ENCODE measurements at places on chromosomes 5 and 9.

DNA sequence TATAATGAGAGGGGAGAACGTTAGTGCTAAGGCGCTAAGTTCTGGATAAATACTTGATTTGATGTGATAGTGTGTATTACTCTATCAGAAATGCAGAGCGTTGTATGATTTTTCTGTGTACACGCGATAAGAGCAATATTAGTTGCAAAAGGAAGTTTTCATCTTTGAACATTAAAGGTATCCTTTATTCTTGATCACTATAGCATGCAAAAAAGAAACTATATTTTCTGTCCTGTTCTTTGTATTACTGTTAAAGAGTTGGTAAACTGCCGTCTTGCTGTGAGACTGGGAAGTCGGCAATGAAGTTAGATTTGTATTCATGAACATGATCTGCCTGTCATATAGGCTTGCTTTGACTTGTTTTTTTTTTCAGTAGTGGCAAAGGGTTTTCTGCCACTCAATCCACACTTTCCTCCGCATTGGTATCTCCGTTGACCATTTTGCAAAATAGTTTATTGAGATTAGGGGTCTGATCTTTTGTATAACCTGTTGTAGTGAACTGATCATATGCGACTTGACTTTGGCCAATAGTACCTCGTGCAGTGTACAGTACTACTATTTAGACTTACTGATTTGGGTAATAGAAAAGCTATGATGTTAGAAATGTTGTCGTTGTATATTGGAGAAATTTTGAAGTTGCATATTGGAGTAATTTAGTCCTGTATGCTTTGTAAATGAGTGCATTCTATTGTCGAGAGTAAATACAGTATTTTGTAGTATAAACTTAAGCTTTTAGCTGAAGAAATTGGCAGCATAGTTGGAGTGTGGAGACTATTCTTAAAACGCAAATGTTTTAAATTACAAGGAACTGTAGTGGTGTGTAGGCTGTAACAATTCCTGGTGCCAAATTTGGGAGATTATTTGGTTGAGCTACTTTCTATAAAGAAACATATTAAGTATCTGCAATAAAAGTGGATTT is 1.7 kb downstream of the DENND4C start:
- no peak for DNase-seq

DNA sequence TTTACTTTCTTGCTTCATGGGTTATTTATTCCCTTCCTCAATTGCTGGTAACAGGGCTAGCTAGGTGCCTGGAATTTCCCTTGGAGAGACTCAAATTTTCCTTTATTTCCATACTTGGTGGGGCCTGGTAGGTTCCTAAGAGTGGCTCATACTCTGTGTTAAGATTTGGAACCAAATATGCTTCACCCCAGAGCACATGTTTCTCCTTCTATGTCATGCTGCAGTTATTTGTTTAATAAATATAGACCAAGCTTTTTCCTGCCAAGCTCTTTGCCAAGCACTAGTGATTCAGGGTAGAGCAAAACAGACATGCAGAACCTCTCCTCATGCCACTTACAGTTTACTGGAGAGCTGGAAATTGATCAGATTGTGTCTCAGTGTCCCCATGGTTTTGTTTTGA is 290.3 kb upstream of the SGCD start:
- no peak for DNase-seq

- no peak for DNase-seq
Measured at GRCh38 chr5:35246411-35246810, 16.1 kb upstream of the PRLR start.

DNA sequence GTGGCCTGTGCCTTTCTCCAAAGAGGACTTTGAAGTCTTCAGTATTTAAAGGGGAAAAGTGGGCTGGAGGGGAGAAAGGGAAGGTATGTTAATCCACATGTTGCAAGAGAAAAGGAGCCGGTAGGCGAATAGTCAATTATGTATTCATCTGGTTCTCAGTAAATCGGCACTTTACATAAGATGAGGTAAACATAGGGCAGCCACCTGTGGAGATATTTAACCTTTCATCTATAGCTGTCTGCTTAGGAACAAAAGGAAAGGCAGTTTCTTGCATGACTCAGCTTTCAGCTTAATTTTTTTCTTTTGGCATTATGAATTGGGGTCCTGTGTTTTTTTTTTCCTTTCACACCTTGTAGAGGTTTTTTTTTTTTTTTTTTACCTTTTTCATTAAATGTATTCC is 42.2 kb downstream of the FGD3 start:
- DNase-seq, result no peak

- no peak for DNase-seq
Measured at GRCh38 chr9:113205432-113205831, 15.6 kb downstream of the FKBP15 start.

GRCh38 chr5:81768935-81769452 is 18.1 kb upstream of the SSBP2 start:
- no peak for DNase-seq

GRCh38 chr5:9431496-9432258 is 114.2 kb downstream of the SEMA5A start:
- no peak for DNase-seq

- DNase-seq, result no peak
Measured at GRCh38 chr5:38557308-38557710, 863 bp upstream of the LIFR start.

GRCh38 chr9:86126998-86127972 is 27.9 kb upstream of the GOLM1 start:
- peak; percentile 83 for DNase-seq

GRCh38 chr9:4530375-4530774 is 40.1 kb downstream of the SLC1A1 start:
- no peak for DNase-seq

- DNase-seq, result no peak
Measured at GRCh38 chr9:114722081-114722621, 40.2 kb upstream of the TEX48 start.

DNA sequence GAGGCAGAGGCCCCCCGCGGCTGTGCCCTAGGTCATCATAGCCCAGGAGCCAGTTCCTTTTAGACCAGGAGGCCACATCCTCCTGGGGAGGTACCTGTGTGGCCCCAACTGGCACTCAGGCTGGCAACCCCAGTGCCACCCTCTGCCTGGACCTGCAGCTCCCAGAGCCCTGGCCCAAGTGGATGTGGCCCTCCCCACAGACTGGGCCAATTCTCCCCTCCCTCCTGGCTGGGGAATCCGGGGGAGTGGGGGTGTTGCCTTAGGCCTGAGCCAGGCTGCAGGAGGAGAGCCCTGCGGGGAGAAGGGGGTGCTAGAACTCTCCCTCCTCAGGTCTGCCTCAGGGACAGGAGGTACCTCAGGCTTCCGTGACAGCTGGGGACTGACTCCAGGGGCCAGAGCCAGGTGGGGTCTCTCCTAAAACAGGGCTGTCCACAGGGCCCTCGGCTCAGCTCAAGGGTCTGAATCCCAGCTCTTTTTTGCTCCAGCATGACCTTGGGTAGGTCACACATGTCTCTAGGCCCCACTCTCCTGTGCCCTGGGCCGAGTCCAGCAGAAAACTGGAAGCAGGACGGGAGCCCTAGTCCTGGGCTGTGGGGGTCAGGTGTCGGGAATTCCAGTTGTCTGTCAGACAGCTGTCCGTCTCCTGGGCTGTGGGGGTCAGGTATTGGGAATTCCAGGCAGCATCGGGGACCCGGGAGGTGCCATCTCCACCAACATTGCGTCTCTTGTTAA is 9.6 kb downstream of the DNLZ start:
- no peak for DNase-seq

GRCh38 chr5:136020383-136021015 is 8.3 kb upstream of the TGFBI start:
- DNase-seq, result no peak

GRCh38 chr5:41157272-41157894 is 55.9 kb downstream of the C6 start:
- no peak for DNase-seq

DNA sequence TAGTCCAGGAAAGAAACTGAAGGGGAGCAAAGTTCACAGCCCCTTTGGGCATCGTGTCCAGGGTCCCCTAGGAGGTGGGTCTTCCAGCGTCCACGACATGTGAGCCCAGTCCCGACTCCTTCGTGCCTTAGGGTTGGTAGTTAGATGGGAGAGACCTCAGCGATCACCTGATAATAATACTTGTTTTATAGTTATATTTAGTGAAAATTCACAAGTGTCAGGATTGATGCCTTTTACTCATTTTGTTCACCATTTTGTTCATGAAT is 20.1 kb downstream of the SPAAR start:
- DNase-seq, result no peak

- peak; percentile 8 for DNase-seq
Measured at GRCh38 chr5:96584712-96585111, 77.5 kb upstream of the CAST start.

GRCh38 chr5:374631-375335 is 53.3 kb downstream of the AHRR start:
- DNase-seq, result no peak

DNA sequence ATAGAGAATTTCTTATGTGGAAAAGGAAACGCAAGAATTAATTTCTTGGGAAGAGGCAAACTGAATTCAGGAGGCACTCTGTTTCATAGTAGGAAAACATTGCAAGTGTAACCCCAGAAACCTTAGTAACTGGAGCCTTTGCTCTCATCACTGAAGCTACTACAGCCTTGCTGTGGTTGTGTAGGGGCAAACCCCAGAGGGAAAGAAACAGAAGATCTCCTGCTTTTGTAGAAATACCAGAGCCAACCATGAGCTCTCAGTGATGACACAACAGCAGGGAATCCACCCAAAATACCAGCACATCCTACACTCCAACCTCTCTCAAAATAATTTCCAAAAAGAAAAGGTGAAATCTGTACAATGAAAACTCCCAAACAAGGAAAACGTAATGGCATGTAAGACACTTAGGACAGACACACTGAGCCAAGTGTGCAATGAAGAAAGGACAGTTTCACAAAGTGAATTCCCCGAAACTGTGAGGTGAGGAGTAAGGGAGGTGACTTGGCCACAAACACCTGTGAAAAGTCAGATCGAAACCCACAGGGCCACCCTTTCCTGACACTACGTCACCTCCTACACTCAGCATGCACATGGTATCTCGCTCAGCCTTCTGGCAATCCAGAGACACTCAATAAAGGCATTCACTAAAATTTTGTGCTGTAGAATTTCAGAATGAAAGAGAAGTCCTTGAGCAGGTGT is 8.5 kb upstream of the ACSL6 start:
- DNase-seq, result no peak

DNA sequence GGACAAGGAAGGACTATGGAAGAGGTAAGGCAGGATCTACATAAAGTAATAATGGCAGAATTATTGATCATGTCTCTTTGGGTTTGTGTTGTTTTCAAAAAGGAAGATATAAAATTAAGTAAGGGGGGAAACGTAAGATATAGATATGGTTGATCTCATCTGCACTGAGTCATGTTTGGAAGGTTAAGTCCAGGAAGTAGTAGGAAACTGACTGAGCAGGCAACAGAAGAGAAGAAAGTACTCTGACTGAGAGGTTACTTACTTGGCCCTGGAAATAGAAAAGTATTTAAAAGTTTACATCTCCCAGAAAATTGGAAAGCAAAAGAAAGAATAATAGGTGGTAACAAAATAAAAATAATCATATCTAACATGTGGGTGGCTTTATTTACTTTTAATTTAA is 405.3 kb upstream of the RGMB start:
- no peak for DNase-seq

GRCh38 chr5:30690931-30691330 is 502.6 kb upstream of the CDH6 start:
- no peak for DNase-seq

DNA sequence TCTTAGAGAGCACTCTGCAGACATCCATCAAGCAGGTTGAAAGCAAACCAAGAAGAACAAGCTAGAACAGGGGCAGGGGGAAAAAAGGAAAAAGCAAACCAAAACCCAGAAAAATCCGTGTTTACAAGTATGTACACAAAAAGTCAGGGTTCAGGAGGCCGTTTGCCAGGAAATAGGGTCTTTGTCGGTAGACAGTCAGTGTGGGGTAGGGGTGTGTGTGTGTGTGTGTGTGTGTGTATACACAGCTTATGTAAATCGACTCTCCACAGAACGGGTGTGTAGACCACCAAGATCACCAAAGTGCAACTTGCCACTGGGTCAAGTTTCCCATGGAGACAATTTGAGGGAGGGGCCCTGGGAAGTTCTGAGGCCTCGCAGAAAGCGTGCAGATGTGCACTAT is 13.1 kb downstream of the SPRY4 start:
- no peak for DNase-seq

- no peak for DNase-seq
Measured at GRCh38 chr9:27151693-27152404, 42.8 kb downstream of the TEK start.

DNA sequence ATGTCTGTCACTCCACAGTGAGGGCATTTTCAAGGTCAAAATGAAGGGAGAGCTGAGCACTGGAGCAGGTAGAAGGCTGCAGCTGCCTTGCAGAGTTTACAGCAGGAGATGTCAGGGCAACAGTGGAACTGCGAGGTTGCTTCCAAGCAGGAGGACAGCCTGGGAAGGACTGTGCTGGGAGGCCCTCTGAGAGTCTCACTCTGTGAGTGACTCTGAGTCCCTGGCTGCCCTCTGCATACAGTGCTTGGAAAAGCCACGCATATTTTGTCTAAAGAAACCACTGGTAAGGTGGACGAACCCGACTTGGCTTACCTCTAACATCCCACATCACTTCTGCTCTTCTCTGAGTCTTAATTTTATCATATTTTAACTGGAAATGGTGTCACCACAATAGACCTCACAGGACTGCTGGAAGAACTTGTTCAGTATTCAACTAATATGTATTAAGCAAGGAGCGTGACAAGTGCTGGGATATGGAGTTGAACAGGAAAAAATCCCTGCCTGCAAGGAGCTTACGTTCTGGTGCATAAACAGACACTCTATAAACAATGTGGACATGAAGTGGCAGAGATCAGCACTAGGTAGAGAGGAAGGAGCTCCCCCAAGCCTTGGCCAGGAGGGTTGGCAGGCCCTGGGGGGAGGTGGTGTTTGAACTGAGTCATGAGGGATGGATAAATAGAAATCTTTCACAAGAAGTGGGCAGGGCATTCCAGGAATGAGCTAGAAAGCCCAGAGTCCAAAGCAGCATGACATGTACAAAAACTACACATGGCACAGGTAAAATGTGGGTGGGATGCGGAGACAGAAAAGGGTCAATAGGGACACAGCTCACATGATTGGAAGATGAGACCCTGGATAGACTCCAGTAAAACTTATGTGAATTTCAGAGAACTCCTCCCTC is 64.0 kb upstream of the FOXE1 start:
- DNase-seq, result no peak

GRCh38 chr9:131668439-131669268 is 71.2 kb downstream of the RAPGEF1 start:
- DNase-seq, result no peak

DNA sequence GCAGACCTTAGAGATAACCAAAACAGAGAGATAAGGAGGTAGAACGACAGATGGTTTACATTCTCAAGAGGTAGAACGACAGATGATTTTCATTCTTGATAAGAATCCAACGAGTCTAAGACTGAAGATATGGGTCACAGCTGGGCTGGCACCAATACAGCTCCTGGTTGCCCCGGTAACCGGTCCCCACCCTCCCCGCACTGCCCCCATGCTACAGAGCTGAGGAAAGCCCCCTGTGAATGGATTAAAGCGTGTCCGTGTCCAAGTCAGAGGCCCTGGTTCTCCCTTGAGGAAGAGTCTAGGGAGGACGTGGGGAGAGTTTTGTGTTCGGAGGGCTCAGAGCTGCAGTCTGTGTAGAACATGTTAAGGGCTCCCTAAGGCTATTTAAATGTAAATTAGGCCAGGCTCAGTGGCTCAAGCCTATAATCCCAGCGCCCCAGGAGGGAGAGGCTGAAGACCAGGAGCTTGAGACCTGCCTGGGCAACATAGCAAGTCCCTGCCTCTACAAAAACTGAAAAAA is 8.1 kb downstream of the IDNK start:
- no peak for DNase-seq

All from gastrocnemius medialis (tissue), 4 donors.